ENCODE measurements at places on chromosomes 2 and 18.

- no peak for DNase-seq
Observed at GRCh38 chr18:9233771-9234440, 97.3 kb downstream of the ANKRD12 start.

- no peak for DNase-seq
Observed at GRCh38 chr2:204483608-204484081, 61.6 kb upstream of the PARD3B start.

GRCh38 chr2:152042636-152043615 is 55.9 kb downstream of the CACNB4 start:
- DNase-seq: no peak

GRCh38 chr2:74436111-74436805 is 5.5 kb downstream of the RTKN start:
- DNase-seq: no peak

DNA sequence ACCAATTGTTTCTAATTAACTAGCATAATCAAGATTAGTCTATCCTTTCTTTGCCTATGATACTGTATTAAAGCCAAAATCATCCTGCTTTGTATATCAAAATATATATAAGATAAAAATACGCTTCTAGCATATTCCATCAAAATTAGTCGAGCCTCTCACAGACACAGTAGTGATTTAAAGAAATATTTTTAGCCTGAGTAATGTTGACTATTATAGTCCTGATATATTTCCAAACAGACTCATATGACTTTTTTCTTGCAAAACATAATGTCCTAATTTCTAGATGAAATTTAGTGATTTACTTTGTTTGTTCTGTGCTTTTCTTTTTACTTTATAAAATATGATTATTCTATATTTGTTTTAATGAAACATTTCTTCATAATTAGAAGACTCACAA is 30.9 kb downstream of the FAP start:
- no peak for DNase-seq

GRCh38 chr2:66109419-66109818 is 325.5 kb upstream of the MEIS1 start:
- no peak for DNase-seq

GRCh38 chr2:10045561-10046355 is 2.4 kb downstream of the KLF11 start:
- DNase-seq: peak; percentile 60

- no peak for DNase-seq
Observed at GRCh38 chr2:122156176-122156890, 400.9 kb downstream of the TSN start.

DNA sequence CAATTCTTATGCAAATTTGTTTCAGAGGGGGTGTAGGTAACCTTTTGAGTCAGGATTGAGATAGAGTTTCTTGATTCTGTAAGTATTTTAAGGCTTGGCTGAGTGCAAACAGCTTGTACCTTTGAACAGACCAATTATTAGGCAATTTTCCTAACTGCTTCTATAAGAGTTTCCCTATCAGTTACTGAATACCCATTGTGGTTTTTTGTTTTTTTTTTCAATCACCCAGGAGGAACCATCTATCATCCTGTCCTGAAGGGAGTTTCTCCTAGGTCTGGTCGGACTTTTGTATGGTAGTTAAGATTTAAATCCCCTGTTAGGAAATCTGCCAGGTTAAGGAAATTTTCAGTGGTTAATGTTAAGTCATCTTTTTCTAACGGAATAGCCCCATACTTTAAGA is 319.4 kb upstream of the SLC39A10 start:
- DNase-seq: no peak

DNA sequence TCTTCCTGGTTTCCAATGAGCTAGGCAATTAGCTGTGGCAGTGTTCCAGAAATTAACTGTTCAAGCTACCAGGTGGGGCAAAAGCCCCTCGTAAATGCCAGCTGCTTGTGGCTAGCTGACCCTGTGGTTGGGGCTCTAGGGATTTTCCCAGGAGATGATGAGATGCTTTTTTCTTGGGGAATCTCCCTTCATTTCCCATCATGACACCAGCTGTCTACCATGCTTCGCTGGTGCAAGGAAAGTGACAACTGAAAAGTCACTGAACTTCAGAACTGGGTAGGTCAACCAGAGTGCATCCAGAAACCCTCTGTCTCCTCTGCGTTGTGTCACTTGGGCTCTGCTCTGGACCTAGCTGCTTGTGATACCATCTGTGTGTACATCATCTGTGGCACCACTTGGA is 386.5 kb upstream of the DCC start:
- DNase-seq: no peak

DNA sequence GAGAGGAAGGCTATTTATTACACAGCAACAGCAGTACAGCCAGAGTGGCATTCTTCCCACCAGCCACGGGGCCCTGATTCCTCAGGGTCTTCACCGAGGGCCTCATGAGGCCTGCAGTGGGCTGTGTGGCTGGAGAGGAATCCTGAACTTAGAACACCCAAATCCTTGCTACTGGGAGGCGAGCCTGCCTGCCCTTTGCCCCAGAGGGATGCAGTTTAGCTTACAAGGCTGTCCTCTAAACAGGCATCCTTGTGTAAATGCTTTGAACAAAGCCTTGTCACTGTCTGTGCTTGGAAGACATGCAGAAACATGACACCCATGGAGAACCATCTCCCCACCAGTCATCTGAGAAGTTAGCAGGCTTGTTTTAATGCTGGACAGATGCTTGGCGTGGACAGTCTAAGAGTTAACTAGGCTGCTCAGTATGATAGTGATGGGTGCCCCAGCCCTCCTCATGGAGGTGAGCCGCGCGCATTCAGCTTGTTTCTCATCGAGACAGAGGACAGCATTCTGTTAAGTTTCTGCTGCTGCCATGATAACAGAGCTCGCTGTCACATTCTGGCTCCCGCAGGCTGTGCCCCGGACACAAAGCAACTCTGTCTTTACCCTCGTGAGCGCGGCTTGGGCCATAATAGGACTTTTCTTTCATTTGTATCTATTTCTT is 42.9 kb downstream of the ADI1 start:
- peak; percentile 11 for DNase-seq

DNA sequence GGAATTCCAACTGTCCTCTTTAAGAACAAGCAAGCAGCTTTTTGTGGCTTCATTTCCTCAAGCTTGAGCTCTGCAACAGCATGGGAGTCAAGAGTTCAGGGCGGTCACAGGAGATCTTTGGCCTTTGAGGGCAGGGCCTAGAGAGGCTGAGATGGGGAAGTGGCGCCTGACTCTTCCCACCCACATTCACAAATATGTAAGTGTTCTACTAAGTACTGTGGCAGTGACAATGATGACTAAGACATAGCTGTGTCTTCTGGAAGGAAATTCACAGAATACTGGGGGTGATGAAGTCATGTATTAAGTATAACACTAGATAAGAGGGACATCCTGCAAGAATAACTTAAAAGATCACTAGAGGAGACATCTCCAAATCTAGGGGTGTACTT is 15.0 kb downstream of the RND3 start:
- DNase-seq: no peak

GRCh38 chr2:31222071-31222470 is 4.8 kb upstream of the CAPN14 start:
- no peak for DNase-seq

DNA sequence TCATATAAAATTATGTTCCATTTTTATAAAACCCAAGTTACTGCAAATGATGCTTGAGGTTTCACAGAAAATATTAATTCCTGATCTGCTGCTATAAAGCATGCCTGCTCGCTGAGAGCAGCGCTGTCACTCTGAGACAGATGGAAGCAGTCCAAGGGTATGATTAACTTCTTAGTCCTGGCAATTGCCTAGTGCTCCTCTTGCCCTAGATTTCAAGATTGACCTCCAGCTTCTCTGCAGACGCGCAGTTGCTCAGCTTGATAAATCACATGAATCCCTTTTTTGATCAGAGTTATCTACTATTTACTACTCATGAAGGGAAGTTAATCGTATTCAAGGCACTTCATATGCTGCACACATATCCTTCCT is 154.6 kb upstream of the REV1 start:
- no peak for DNase-seq

DNA sequence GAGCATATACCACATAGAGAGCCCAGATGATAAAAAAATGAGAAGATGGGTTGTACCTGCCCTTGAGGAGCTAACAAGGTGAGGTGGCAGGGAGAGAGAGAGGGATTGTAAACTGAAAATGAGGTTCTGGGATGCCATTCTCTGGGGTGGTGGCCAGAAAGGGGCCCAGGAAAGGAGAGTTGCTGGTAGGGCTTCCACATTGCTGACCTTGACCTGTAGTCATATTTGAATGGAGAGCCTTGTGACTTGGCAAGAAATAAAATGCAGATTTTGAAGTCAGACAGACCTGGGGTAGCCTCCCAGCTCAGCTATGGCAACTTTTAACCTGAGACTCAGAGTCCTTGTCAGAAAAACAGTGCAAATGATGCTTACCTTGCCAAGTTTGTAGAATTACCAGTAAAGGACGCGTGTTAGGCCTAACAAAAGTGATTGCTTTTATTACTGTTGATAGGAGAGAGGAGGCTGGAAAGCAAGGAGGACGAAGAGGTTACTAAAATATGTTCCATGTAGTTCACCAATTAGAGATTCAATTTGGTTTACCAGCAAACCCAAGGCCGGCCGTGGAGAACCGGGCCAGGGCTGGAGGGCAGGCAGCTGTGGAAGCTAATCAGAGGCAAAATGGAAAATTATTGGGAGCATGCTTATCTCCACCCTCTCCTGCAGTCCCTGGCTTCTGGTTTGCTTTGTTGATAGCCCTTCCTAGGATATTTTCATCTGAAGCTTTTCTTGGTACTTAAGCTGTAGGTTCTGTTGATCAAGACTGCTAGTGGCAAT is 3.9 kb downstream of the NPAS2 start:
- no peak for DNase-seq

- no peak for DNase-seq
Observed at GRCh38 chr18:13418013-13418710, 199.6 kb downstream of the LDLRAD4 start.

- DNase-seq: no peak
Observed at GRCh38 chr18:48724442-48724841, 185.6 kb downstream of the CTIF start.

All from ovary (tissue), 10 donors.